ENCODE measurements at places on chromosomes 6 and 20.

DNA sequence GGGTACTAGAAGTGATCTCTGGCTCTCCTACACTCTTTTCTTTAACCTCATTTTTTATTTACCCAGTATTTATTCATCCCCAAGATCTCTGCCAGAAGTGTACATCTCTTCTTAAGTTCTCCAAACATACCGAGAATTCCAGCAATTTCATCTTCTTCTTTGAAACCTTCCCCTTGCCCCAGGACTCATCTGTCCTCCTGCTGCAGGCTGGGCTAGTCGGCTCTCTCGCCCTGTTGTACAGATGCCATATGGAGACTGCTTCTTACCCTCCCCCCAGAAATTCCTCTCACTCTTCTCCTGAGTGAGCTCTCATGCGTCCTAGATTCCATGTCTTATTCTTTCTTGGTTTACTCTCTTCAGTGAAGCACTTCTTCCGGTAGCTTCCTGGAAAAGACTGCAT, 21.9 kb upstream of the PNRC1 start:
- no peak for DNase-seq

DNA sequence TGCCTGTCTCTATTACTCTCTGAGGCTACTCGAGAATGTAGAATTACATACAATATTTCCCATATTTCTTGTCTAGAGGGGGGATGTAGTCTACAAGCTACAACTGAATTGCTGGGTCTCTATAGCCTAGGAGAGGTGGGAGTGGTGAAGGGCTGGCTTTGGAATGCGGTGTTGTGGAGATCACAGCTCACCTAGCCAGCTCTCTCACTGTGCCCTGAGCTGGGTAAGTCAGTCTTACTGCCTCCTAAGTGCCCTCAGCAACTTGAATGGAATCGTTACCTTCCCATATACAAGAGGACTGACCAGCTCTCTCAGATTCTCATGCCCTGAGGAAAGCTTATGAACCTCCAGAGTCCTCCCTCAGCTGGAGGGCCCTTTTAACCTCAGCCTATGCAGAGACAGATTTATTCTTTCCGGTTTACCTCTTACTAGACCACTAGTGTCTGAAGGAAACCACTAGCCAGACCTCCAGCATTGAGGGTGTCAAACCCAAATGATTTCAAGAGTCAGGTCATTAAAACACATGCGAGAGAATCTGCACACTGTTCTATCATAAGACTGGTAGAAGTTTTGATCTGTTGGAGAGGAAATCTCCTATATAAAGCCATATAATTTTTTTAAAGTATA, 20.6 kb downstream of the VIP start:
- DNase-seq: no peak

GRCh38 chr20:48766961-48767960, 60.5 kb downstream of the PREX1 start:
- no peak for DNase-seq

- no peak for DNase-seq
Observed at GRCh38 chr6:163944897-163945296, 530.4 kb downstream of the QKI start.

GRCh38 chr20:43513372-43513930, 6.0 kb downstream of the L3MBTL1 start:
- DNase-seq: no peak

DNA sequence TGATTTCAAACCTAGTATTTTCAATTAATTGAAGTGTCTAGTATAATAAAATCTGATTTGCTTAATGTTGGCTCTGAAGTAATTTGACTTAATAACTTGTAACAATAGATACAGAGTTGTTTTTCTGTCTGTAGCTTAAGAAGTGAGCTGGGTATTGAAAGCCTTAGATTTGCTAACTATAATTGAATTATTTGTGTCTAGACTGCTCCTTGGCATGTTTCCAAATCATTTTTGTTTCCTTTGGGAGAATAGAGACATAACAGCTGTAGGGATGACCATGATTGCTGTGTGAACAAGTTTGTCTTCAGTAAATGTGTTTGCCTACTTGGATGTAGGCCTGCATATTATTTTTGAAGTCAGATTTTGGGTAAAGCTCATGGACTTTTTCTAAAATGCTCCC, 115.4 kb downstream of the SCAF8 start:
- DNase-seq: peak; percentile 39

GRCh38 chr6:7051780-7052442, 55.9 kb upstream of the RREB1 start:
- peak; percentile 3 for DNase-seq

GRCh38 chr6:118808793-118809638, 84.9 kb upstream of the ASF1A start:
- DNase-seq: no peak

- no peak for DNase-seq
Observed at GRCh38 chr20:38842026-38842425, 36.5 kb downstream of the PPP1R16B start.

DNA sequence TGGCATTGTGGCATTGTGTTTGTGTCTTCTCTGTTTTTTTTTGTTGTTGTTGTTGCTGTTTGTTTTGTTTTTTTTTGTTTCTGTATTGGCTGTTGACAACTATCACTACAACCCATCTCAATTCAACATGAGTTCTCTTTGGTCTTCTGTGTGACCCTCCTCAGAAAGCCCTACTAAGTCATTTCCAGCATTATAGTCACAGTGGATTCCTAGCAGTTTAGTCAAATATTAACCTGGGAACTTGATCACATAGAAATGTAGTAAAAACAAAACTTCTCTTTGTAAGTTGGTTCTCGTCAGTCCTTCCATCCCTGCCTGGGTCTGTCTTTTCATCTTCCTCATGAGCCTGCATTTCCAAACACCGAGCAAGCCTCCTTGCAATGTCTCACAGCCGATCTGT, 16.8 kb downstream of the SLC17A2 start:
- DNase-seq: no peak

DNA sequence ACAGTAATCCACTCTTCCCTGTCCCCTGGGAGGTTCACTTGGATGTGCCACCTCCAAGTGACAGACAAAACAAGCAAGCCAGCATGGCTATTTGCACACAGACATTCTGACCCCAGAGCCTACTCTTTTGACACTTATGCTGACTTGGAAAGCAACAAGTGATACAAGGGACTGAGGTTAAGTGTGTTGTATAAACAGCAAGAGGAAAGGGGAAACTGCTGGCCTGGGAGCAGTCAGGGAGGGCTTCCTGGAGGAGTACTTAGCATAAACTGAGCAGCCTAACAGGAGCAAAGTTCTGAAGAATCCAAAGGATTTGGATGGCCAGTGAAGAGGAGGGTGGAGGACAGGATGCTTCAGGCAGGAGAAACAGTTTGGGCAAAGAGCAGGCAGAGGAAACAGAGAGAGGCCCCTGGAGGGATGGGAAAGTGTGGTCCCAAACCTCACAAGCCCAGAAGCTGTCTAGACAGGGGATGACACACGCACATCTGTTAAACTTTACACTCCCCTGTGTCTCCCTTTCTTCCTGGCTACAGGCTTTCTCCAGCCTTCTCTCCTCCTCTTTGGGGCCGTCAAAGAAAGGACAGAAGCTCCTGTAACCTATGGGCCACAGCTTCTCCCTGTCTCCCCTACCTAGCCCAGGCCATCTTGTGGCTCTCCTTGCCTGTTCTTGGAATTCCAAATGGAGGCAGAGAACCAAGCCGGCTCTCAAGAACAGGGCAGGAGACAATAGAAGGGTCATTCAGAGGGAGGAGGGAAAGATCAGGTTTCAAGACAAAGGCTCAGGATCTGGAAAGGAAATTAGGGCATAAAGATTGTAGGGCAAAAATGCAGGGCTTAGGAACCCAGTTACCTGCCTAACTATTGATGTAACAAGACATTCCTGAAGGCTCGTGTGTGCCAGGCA, 19.3 kb downstream of the SULF2 start:
- no peak for DNase-seq

- no peak for DNase-seq
Observed at GRCh38 chr20:30985386-30985785, 272.1 kb upstream of the DEFB115 start.

- no peak for DNase-seq
Observed at GRCh38 chr6:99575544-99576227, 7.2 kb upstream of the CCNC start.

- DNase-seq: no peak
Observed at GRCh38 chr6:89284963-89285735, 29.9 kb downstream of the GABRR2 start.

DNA sequence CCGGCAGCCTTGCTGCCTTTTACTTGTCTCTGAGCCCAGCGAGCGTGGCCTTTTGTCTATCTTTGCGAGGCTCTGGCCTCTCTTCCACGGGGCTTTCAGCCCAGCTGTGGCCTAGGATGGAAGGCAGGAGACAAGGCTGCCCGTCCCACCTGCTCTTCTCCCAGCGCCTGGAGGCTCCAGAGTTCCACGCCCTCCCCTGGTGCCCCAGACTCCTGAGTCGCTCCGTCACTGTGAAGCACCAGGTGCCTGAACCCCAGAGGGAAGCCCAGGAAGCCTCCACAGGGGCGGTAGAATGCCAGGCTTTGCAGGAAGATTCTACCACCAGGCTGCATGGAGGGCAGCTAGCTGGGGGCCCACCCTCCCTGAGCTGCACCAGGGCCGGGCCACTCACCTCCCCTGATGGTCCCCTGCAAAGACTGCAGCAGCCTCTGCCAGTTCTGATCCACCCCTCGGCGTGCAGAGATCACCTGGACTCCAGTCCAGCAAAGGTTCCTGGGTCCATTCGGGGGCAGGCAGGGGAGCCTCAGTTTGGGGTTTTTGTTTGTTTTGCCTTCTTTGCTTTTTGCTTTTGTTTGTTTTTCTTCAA, 384.6 kb downstream of the CDH4 start:
- no peak for DNase-seq

GRCh38 chr20:1430004-1430451, 36.6 kb downstream of the NSFL1C start:
- no peak for DNase-seq

- DNase-seq: no peak
Observed at GRCh38 chr6:131379948-131380347, 193.1 kb upstream of the ARG1 start.

GRCh38 chr6:18393698-18394097, 6.5 kb downstream of the RNF144B start:
- no peak for DNase-seq

GRCh38 chr20:32858189-32858588, 534 bp upstream of the EFCAB8 start:
- DNase-seq: no peak

- DNase-seq: no peak
Observed at GRCh38 chr6:111207141-111207858, 120.0 kb downstream of the SLC16A10 start.

GRCh38 chr6:158142789-158143188, 25.3 kb downstream of the SERAC1 start:
- DNase-seq: no peak

- no peak for DNase-seq
Observed at GRCh38 chr20:64121586-64121985, 14.2 kb upstream of the NPBWR2 start.

GRCh38 chr6:27286141-27286540, 25.9 kb downstream of the POM121L2 start:
- no peak for DNase-seq

DNA sequence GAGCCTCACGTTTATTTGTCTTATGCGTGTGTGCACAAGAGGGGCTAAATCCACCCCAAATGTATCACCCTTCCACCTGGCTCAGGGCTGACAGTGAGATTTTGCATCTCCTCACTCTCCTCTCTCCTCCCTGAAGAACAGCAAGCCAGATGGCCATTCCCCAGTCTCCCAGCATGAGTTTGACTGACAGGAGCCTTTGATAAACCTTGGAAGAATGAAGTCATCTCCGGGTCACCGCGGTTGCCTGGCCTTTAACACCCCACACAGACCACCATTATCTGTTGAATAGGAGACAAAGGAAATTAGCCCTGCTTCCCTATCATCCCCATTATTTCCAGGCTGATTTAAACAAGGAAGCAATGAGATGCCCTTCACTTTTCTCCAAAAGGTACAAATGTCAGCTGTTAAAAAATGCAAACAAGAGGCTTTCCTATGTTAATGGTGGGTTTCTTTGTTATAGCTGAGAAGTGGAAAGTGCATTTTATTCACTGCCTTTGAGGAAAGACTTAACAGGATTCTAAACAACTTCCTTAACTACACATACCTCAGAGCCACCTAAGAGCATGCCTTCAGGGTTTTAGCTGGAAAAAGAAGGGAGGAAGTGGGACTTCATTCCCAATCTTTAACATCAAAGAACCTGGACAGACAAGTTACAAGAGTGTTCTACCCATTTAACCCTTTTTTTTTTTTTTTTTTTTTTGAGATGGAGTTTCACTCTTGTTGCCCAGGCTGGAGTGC, 524.8 kb upstream of the ID4 start:
- no peak for DNase-seq

GRCh38 chr6:109008537-109009235, 86.0 kb downstream of the SESN1 start:
- peak; percentile 50 for DNase-seq

DNA sequence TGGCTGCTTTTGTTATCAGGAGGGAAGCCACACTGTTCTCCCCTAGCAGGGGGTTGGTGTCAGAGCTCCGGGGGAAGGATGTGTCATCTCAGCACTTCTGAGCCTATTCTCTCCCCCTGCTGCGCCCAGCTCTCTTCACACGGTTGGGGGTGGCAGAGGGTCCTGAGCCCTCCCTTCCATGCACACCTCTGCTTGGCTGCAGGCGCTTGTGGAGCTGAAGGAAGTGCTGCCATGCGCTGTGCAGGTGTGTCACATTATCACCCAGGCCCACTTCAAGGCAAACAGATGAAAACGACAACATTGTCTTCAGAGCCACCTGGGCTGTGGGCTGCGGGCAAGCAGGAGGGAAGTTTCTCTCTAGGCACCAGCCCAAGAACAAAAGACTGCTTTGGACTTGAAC, 263.4 kb downstream of the BMP7 start:
- DNase-seq: no peak

DNA sequence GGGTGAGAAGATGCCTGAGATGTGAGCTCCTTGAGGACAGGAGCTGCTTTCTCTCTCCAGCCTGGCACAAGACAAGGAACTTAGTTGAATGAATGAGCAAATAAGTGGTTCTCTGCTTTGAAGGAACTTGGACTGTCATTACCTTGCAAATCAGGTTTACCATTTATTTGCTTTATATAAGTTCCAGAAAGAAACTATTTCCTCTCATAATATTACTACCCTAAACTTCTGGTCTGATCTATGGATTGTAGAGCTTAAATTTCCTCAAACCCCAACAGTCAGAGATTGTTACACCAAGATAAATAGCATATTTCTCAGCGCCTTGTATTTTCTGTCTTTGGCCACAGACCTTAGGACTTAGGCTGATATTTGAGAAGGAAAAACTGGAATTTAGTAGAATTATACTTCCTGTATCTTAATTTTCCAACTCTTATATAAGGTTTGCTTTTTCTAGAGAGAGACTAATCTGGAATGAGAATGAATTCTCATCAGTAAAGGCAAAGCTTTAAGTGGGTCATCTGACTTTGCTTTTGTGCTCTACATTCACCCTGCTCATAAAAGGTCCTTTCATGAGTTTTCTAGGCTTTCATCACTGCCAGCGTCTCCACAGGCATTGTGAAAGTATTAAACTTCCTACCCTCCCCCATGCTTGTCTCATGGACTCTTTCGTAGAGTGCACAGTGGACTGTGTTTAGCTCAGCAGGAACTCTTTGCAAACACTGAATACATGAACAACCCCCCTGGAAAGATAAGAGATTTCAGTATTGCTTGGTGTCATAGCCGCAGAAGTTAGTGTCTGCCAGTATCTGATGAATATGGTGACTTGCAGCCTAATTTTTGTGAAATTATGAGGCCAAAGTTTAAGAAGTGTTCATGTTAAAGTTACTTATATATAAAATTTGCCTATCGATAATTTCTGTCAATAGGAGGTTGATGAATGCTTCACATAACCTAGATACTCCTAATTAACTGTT, 74.0 kb downstream of the PTPRA start:
- DNase-seq: no peak

GRCh38 chr6:13495112-13495776, 7.8 kb upstream of the GFOD1 start:
- no peak for DNase-seq

GRCh38 chr6:36610956-36611336, 16.8 kb downstream of the SRSF3 start:
- no peak for DNase-seq

Data from DMS79 (cell line).